ENCODE measurements at places on chromosomes 3 and 15.

GRCh38 chr3:36175916-36176461 lies 204.3 kb upstream of the STAC start:
- no peak for DNase-seq

DNA sequence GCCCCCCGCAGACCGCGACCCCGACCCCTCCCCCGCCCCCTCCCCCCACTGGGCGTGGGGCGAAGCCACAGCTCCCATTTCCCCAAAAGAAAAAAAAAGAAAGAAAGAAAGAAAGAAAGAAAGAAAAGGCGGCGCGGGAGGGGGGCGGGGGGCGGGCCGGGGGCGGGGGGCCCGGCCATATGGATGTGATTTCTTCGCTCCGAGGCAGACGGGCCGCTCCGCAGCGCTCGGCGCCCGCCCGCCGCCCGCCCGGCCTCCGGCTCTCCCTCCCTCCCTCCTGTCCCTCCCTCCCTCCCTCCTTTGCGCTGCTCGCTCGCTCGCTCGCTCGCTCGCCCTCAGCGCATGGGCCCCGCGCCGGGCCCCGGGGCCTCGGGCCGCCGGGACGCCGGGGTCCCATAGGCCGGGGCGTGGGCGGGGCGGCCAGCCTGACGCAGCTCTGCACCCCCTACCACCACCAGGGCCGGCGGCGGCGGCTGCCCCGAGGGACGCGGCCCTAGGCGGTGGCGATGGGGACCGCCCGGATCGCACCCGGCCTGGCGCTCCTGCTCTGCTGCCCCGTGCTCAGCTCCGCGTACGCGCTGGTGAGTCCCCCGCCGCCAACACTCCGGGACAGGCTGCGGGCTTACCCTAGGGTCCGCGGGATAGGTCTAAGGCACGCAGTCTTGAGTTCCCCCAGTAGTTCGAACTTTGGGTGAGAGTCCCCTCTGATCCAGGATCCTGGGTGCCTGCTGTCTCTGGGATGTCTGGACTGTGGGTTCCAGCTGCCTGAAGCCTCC lies 5.7 kb downstream of the PTH1R start:
- no peak for DNase-seq

GRCh38 chr3:187737006-187737367 lies 8.3 kb downstream of the BCL6 start:
- DNase-seq = no peak

DNA sequence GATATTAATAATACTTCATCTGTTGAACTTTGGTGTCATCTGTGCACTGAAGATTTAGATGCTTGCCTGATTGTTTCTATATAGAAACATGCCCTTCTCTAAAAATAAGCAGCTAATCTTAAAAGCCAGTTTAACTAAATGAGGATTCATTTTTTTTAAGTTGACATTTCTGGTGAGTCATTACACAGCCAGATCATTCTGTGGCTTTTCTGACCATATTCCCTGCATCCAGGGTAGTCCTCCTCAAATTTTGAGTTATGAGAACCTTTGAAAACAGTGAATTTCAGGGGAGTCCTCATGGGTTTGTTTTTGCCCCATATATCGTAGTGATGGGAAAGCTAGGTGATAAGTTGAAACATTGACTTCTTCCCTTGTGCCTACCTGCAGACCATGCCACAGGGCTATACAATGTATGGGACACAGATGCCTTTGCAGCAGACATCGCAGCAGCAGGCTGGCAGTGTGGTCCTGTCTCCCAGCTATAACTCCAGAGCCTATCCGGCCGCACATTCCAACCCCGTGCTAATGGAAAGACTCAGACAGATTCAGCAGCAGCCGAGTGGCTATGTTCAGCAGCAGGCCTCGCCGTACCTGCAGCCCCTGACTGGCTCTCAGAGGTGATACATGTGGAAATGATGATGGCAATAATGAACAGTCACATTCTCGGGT lies 26.5 kb upstream of the P2RY12 start:
- no peak for DNase-seq

- no peak for DNase-seq
These were observed at the start of gene FSD2 for GRCh38 chr15:82805994-82806406. Gene FSD2 (minus strand): TSS chr15:82806069. CDS start chr15:82787390, 18,679 bp downstream.

DNA sequence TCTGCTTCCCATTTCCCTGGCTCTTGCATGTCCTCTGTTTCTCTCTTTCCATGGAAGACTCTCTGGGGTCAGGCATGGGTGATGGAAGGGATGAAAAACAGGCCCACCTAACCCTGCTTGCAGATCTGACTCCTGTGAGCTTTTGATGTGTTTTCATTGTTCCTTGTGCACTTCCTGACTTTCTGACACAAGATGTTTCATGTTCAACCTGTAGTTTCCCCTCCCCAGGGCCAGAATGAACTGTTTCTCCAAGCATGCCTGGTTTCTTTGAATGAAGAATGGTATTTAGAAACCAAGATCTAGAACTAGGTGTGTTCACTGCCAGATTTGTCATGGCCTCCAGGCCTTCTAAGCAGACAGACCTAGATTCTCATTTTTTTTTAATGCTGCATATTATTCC lies 36.1 kb upstream of the CRTC3 start:
- no peak for DNase-seq

DNA sequence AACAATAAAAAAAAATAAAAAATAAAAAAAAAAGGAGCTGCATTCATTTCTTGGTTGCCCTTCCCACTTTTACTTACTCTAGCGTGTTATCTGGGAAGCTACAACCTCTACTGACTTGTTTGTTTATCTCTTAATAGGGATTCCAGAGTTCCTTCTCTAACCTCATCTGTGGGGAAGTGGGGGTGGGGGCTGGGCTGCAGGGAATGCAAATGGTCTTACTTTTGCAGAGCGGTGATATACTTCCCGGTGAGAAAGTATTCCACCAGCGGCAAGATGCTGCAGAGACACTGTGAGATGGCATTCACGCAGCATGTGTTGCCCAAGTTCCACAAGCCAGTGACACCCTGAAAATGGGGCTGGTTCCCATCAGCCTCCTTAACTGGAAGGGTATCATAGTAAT lies 2.1 kb downstream of the USP50 start:
- no peak for DNase-seq

DNA sequence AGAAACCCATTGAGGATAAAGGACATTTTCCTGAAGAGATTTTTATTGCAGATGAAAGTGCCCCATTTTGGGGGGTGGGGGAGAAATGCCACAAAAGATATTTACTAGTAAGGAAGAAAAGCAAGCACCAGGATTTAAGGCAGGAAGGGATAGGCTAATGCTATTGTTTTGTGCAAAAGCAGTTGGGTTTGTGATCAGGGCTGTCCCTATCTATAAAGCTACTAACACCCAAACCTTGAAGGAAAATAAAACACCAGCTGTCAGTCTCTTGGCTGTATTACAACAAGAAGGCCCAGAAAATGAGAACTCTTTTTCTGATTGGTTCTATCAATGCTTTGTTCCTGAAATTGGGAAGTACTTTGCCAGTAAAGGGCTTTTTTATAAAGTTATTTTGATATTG lies 56.0 kb downstream of the CD200 start:
- no peak for DNase-seq

- no peak for DNase-seq
These were observed 27.8 kb upstream of the KCNMB2 start for GRCh38 chr3:178508443-178508825.

GRCh38 chr15:26867200-26868007 lies 542 bp downstream of the GABRA5 start:
- DNase-seq = no peak

DNA sequence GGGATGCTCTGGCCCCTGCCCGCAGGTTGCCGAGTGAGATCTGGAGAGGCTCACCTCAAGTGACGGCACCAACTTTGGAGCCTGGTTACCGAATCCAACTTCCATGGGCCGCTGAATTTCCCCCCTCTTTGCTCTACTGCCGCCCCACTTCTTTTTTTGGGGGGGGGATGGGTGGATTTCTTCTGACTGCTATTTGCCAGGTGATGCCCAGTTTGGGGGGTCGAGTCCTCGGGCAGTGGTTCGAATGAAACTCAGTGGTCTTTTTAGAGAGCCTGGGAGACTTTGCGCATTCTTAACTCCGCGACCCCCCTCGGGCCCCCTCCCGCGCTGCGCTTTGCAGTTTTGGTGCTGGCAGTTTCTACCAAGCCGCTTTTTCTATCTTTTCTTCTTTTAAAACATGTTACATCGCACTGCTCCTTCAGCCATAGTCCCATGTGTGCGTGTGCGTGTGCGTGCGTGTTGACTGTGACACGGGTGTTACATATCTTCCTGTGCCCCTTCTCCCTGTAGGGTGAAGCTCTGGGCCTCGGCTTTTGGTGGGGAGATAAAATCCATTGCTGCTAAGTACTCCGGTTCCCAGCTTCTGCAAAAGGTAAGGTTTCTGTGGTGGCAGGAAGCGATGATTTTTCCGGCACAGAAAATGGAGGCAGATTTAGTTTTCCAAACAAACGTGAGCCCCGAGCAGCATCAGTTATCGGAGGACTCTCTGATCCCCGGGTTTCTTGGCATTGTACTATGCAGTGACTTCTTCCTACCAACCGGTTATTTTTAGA lies 837 bp downstream of the CACNA2D3 start:
- no peak for DNase-seq

DNA sequence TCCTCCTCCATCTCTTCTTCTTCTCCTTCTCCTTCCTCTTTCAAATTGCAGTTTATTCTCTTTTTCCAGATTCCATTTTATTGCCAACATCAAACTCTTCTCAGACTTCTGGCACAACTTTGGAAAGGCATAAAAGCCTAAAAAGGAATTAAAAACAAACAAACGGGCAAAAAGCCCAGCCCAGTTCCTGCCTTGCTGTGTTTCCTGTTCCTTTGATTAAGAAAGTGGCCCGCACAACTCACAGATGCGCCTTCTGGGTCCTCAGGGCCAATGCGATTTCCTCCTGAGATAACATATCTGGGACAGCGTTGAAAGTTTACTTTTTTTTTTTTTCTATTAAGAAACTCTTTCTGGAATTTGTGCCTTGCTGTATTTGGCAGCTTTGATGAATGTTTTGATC lies 158.7 kb upstream of the UBE3A start:
- no peak for DNase-seq

GRCh38 chr3:61425356-61425755 lies 136.0 kb upstream of the PTPRG start:
- DNase-seq = no peak

Measured in activated gamma-delta T cell treated with anti-CD3 and anti-CD28 coated beads, Interleukin-2, amount 50 U/mL, for 16 hours (primary cell).